T-helper 17 cell (primary cell): ENCODE measurements at places on chromosomes 6 and 20.

DNA sequence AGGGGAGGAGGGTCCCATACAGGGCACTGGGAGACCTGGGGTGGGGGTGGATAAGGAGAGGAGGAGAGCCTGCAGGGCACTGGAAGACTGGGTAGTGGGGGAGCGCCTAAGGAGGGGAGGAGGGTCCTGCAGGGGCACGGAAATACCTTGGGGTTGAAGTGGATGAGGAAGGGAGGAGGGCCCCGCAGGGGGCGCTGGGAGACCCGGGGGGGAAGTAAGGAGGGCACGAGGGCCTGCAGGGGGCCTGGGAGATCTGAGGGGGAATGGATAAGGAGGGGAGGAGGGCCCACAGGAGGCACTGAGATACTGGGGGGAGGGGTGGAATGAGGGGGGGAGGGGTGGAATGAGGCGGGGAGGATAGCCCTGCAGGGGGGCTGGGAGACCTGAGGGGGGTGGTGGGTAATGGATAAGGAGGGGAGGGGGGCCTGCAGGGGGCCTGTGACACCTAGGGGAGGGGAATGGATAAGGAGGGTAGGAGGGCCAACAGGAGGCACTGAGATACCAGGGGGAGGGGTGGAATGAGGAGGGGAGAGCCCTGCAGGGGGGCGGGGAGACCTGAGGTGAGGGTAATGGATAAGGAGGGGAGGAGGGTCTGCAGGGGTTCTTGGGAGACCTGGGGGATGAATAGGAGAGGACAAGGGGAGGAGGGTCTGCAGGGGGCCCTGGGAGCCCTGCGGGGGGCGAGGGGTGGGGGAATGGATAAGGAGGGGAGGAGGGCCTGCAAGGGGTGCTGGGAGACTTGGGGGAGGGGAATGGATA is 567 bp upstream of the CTCFL start:
- no peak for DNase-seq

DNA sequence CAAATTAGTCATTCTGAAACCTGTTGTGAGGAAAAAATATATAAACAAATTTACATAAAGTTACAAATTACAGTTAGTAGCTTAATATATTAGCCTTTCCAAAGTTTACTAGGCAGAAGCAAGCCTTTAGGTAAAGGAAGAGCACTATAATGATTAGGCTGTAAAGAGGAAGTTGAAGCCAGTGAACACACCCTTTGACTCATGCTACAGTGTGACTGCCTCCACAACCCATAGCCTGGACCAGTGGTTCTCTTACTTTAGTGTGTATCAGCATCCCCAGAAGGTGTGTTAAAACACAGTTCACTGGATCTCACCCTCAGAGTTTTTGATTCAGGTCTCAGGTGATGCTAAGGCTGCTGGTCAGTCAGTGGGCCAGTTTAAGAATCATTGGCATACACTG is 91.4 kb upstream of the DEFB112 start:
- DNase-seq: no peak

DNA sequence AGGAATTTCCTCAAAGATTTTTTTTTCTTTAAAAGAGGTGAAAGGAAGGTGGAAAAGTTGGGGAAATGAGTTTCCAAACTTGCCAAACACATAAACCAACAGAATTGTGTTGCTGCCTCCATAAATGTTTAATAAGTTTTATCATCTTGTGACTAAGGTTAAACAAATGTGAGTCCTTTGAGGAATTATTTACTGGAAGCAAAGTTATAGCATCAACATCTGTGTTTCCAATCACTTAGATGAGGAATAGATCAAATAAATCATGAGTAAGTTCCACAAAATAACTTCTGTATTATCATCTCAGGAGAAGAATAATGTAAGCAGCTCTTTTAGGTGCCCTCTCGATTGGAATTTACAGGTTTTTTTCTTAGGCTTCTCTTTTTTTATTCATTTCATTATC is 20.5 kb downstream of the TSHZ2 start:
- no peak for DNase-seq

DNA sequence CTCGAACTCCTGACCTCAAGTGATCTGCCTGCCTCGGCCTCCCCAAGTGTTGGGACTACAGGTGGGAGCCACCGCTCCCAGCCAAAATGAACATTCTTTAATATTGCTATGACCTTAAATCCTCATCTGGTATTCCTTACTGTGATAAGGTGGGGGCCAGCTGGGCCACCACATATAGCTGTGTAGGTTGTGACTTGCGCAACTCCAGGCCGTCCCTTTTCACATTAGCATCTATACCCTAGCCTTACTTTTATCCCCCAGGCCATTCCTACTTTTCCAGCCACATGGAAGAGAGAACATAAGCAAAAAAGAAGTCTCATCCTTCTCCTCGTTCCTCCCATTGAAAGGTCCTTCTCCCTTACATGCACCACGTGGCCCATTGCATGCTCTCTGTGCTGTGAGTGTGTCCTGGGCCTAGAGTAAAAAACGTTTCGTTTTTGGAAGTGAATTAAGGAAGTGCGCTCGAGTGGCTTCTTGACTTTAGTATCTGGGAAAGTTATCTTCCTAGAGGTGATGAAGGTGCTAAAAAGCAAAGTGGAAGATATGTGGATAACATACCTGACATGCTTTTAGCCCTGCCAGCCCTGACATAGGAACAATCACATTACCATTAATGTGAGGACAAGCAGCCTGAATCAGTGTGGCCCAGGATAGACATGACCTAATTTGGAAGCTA is 56.8 kb upstream of the KIF13A start:
- DNase-seq: no peak

GRCh38 chr6:140321891-140322290 is 947.4 kb upstream of the CITED2 start:
- no peak for DNase-seq

- no peak for DNase-seq
Measured at GRCh38 chr6:44044154-44044539, 83.1 kb downstream of the MRPL14 start.

DNA sequence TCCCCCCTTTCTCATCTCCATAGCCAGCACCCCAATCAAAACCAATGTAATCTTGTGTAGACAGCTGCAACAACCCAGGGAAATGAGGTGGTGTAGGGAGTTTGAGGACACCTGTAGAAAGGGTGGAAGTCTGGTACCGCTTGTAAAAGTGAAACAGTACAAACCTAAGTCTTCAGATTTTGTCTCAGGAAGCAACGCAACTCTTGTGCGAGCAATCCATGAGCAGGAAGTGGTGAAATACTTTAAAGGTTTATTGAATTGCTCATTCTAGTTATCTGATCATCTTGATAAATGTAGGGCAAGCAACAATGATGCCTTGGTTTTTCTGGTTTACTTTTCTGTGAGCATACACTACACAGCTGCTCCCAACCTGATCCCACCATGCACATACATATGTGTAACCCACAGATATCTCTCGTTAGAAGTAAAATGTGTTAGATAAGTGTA is 71.1 kb upstream of the THEMIS start:
- peak; percentile 12 for DNase-seq

DNA sequence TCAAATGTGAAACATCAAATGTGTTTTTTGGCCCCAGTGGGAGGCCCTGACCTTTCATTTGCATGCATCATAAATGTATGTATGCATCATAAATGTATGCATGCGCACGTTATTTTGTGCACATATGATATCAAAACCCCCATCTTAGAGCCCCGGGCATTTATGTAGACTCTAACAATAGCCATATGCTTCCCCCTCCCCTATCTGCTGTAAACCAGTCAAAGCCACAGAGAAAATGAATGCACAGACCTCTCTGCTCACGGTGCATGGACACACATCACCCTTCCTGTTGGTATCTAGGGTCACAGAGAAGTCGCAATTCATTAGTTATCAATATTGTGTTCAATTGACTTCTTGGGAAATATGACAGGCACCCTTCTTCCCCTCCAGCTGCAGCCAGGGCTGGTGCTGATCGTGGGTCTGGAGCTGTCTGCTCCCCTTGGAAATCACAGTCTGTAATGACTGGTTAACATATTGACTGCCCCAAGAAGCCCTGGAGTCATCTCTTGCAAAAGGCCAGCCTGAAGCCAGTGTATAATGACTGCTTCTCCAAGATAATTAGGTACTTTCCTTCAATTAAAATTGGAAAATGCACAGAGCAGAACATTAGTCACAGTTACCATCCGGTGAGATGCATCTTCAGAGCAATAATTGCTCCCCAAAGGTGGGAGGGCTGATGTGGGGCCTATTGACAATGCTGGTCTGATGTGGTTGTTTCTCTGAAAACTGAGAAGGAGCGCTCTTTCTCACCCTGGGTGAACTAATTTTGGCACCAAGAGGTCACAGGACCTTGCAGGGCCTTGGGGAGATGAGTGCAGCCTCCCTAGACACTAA is 532.2 kb downstream of the CDH26 start:
- no peak for DNase-seq

DNA sequence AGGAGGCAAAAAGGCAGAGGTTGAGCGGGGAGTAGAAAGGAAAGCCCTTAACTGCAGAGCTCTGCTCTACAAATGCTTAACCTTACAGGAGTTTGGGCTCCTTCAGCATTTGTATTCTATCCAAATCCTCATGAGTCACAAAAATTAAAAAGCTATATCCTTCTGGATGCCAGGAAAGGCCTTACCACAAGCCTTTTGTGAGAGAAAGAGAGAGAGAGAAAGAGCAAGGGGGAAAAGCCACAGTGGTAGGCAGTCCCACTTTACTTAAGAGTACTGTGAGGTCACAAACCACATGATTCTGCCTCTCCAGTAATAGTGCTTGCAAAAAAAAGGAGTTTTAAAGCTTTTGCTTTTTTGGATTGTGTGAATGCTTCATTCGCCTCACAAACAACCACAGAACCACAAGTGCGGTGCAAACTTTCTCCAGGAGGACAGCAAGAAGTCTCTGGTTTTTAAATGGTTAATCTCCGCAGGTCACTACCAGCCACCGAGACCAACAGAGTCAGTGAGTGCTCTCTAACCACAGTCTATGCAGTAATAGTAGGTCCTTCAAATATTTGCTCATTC is at the start of gene RUNX2:
RUNX2 (plus strand) TSS at position 375 of the 567 bp plus-strand sequence. CDS start 397 bp downstream, outside the sequence.
- DNase-seq: no peak

DNA sequence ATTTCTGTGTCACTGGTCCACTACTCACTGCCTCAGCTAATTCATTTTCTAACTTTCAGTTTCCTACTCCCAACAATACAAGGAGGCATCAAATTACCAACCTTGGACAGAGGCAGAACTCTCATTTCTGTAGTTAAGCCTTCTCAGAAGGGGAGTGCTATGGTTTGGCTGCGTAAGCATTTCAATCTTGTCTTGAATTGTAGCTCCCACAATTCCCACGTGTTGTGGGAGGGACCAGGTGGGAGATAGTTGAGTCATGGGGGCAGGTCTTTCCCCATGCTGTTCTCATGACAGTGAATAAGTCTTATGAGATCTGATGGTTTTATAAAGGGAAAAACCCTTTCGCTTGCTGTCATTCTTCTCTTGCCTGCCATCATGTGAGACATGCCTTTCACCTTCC is 22.9 kb downstream of the HLA-DRA start:
- no peak for DNase-seq

DNA sequence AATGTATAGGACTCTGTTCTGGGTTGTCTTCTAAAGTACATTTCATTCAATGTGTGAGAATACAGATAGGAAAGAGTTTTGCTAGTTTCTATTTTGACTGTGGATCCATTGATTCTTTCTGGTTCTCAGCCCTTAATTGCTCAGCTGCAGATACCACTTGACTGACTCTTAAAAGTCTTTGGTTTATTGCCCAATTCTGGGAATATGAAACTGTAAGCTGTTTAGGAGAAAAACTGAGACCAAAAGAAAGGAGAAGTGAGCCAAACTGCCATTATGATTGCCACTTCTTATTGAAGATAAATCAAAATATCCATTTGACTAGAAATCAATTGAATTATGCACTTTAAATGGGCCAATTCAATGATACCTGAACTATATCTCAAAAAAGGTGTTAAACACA is 211.4 kb downstream of the ESR1 start:
- no peak for DNase-seq

DNA sequence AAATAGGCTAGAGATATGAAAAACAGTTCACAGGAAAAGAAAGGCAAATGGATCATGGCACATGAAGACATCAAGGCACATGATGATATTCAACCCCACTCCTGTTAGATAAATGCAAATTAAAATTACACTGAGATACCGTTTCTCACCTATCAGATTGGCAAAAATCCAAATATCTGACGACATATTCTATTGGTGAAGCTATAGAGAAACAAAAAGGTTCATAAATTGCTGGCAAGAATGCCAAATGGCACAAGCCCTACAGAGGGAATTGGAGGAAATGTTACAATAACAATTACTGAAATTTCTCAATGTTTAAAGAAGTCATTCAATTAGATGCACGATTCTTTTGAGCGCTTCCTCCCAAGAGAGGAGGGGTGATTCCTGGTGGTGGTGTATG is 45.3 kb upstream of the DSN1 start:
- DNase-seq: no peak

DNA sequence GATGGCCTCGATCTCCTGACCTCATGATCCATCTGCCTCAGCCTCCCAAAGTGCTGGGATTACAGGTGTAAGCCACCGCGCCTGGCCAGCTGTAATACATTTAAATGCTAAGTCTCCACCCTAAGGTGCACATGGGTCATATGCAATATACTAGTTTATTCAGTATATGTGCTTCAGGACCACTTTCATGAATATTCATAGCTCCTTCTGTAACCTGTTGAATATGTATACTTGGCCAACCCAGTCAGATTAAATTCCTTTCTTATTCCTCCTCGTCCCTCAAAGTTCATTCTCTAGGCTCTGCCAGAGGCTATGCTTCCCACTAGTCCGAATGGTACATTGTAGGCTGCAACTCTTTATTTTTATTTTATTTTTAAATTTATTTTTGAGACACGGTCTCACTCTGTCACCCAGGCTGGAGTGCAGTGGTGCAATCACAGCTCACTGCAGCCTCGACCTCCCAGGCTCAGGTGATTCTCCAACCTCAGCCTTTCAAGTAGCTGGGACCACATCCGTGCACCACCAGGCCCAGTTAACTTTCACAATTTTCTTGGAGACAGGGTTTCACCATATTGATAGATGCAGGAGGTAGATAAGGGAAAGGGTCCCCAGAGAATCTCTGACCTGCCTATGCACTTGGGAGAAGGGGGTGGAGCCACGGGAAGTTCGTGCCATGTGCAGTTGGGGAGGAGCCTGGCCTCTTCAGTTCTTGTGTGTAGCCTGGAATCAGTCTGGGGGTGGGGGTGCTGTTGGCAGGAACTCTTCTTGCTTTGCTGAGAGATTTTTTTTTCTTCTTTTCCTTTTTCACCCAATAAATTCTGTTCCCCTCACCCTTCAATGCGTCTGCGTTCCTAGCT is 41.3 kb upstream of the DDR1 start:
- DNase-seq: no peak

- DNase-seq: no peak
Measured at GRCh38 chr6:43582911-43583310, 6.9 kb downstream of the POLH start.

DNA sequence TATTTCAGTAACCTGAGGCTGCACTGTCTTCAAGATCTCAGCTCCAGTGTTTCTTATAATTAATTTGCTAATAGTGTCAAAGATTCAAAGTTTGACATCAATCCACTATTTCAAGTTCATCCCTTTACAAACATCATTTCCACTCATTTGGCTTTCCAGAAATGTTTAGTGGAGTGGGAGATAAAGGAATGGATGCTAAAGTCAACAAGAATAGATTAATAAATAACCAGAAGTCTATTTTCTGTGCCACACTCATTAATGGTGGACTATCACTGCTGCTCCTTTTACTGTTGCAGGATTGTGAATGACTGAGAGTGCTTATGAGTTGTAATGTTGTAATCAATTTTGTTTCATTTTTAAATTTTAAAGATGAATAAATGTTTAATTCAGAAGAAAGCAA is 28.4 kb upstream of the EPM2A start:
- no peak for DNase-seq

- no peak for DNase-seq
Measured at GRCh38 chr6:168815229-168815628, 374.2 kb downstream of the SMOC2 start.

- DNase-seq: no peak
Measured at GRCh38 chr6:48611332-48611731, 500.3 kb upstream of the PTCHD4 start.
